NCI-H187 treated with DMSO at 0.1 percent for 48 hours (cell line): ENCODE measurements at places on chromosomes 3 and 15.

DNA sequence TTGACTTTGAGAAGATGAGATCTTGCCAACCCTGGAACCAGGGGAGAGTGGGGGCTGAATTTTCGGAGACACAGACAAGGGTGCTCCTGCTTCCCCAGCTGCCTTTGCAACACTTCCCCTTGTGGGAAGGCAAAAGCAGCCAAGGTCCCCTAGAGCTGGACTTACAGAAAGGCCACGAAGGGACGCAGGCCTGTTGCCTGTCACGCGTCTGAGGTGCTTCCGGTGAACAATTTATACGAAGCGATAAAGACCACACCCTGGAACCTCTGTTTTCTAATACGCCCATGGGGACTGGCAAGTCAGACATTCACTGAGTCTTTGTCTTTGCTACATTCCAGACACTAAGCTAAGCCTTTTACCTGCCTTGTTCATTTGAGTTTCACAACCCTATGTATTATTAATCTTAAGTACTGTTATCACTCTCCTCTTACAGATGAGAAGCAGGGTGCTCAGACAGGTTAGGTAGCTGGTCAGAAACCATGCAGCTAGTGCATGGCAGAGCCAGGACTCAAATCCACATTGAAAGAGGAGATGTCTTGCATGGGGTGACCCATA, 13.2 kb downstream of the MEGF11 start:
- no peak for DNase-seq

DNA sequence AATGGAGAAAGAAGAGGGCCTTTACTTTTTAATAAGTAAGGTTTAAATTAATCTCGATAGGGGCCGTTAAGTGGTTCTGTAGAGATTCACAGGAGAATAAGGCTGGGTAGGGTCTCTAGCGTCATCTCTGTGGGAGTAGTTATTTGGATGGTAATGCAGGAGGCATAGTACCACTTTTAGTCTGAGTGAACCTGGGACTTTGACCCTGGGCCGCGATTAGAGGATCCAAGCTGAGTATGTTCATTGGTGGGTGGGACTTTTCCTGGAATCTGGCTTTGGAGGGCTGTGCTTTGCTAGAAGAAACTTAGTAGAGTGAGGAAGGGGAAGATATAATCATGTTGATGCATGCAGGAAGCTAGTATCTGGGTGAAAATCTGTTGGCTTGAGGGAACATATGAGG, 4.0 kb downstream of the LPP start:
- DNase-seq: no peak

GRCh38 chr3:188761964-188762363, 409.8 kb upstream of the TPRG1 start:
- no peak for DNase-seq

- DNase-seq: no peak
Measured at GRCh38 chr3:46360907-46361306, 7.0 kb downstream of the CCR2 start.

- no peak for DNase-seq
Measured at GRCh38 chr3:114331007-114331406, 37.2 kb downstream of the TIGIT start.

- no peak for DNase-seq
Measured at GRCh38 chr3:141425523-141426233, 57.4 kb downstream of the ZBTB38 start.

GRCh38 chr3:72230774-72231379, 445.9 kb upstream of the PROK2 start:
- no peak for DNase-seq

DNA sequence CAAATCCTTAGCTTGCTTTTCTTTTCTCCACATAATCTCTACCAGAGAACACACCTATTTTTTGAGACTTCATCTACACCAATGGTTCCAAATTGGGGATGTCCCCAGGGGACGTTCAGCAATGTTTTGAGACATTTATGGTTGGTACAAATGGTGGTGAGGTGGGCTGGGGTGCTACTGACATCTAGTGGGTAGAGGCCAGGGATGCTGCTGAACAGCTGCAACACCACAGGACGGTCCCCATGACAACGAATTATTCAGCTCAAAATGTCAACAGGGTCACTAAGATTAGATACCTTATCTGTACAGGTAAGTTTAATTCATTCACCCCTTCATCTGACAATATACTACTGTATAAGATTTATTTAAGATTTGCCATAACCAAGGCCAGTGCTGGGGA, 14.4 kb downstream of the GK5 start:
- no peak for DNase-seq

DNA sequence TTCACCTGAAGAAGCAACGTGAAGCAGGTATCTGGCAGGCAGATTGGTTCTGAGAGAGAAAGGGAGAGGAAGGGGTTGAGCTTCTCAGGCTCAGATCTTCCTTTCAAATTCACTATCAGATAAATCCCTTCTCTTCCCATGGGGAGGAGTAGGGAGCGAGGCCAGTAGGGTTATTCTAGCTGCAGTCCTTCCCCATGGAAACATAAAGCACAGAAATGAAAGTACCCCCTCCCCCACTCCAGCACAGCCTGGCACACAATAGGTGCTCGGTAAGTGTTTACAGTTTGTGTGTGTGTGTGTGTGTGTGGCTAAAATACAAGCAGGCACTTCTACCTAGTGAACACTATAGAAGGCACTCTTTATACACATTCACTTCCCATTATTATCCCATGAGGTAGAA, 20.8 kb upstream of the VPS8 start:
- no peak for DNase-seq

DNA sequence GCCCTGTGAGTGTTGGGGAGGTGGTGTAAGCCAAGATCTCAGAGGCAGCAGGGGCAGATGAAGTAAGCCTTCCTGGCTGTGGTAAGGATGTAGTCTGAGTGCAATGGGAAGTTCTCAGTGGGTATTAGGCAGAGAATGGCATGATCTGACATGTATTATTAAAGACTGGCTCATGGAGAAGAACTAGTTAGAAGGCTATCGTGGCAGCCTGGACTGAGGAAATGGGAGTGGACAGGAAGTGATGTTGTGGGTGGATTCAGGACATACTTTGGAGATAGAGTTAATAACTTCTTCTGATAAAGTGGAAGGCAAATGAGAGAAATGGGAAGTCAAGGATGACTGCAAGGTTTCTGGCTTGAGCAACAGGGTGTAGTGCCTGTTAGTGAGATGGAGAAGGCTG, 250.9 kb upstream of the CFAP20DC start:
- DNase-seq: no peak

- no peak for DNase-seq
Measured at GRCh38 chr3:11832981-11833905, 13.4 kb downstream of the TAMM41 start.

DNA sequence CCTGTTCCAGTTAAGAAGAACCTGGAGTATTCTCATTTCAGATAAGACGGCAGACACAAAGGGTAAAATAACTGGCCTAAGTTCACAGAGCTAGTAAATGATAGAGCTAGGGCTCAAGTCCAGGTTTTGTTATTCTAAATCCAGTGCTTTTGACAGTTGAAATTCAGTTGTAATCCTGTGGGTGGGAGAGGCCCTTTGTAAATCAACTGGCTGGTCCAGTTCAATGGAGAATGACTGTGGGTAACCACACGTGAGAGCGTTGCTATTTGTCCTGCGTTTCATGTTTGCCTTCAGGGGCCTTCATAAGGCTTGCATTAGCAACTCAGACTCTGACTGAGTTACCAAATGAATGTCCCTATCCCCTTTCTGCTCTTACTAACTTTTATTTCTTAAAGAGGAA, 24.2 kb upstream of the CD96 start:
- DNase-seq: no peak

DNA sequence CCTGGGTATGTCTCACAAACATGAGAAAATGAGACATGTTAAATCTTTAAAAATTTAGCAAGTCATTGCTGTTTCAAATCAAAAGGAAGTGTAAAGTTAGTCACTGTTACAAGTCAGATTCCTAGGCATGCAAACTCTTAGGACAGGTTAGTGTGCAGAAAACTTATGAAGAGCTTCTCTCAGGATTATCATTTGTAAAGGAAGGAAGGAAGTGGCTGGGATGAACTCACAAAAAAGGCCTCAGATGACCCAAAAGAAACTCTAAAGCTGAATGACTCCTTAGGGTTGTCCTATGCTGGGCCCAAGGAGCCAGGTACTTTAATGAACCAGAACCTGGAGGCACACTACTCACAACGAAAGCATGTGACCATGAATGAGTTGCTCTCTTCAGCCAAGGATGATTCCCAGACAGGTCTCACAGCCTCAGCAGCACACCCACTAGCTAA, 25.0 kb downstream of the MSL2 start:
- DNase-seq: no peak

GRCh38 chr3:127590282-127590592, 296 bp downstream of the TPRA1 start:
- DNase-seq: no peak
